ENCODE measurements at places on chromosomes 7 and 10.

DNA sequence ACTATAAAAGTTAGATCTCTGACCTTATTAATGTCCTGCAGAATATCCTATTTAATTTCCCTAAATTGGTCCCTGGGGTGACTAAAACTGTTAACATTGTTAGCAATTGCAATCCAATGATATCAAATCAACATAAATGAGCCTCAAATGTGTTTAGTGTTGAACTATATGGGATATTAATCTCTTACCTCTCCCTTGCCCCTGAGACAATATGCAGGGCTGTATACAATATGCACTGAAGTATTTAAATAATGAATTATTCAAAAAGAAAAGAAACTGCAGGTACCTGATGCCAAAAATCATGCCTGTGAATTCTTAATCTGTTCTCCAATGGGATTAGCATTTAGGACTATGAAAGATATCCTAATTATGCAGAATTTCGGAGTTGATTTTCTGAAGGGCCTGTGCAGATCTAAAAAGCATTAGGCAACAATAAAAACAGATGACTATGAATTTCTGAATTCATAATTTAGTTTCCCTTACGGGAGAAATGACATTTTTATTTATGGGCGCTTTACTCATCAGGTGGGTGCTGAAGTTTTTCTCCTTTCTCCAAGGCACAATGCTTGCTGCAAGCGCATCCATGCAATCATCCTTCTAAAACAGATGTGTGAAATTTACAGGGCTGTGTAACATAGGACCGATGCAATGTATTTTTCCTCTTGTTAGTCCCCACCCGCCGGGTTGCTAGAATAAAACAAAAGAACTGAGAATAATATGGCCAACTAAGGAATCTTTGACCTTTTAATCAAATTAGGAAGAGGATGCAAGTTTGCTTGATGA lies 5.4 kb upstream of the C10orf90 start:
- no peak for DNase-seq

DNA sequence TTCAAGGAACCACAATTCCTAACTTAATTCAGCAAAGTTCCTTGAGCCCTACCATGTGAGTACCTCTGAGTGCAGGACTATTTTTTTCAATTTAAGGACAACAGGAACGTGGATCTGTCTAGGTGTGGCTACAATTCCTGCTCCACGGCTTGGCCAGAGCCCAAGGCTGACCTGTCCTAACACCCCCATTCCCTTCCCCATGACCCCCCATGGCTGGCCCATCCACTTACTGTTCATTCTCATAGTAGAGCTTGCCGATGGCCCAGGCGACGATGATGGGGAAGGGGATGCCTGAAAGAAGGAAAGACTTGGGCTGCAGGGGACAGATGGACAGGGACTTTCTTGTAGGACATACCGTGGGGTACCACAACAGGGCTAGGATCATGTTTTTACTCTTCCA lies 20.3 kb downstream of the CRHR2 start:
- no peak for DNase-seq

GRCh38 chr10:98388101-98388655 lies 26.8 kb downstream of the PYROXD2 start:
- DNase-seq, result no peak

- DNase-seq, result no peak
Measured at GRCh38 chr7:154744256-154744860, 258.6 kb downstream of the PAXIP1 start.

GRCh38 chr10:61454541-61454940 lies 1.4 kb upstream of the TMEM26 start:
- no peak for DNase-seq

- DNase-seq, result no peak
Measured at GRCh38 chr10:70779088-70779487, 6.1 kb downstream of the TBATA start.

GRCh38 chr7:140334341-140335057 lies 63.8 kb downstream of the SLC37A3 start:
- DNase-seq, result no peak

GRCh38 chr10:13521026-13521425 lies 7.8 kb downstream of the BEND7 start:
- no peak for DNase-seq

DNA sequence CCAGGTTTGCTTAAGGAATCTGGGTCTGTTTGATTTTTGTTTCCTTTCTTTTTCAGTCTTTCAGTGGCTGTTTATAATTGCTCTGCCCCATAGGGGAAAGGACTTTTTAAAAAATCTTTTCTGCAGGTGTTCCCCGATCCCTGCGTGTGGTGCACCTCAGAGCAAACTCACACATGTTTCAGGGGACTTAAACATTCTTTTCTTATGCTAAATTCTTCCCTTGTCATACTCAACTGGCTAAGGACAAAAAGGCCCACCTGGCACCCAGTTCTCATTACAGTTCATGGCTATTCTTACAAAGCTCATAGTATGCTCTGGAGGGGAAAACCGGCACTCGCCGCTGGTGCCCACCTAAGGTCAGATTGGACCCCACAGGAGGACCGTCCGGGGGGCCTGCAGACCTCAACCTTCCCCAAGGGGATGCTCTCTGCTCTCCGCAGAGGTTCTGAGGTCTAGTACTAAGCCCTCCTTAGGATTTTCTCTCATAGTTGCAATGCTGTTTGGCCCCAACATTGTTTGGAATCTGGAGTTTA lies 220.3 kb downstream of the HGF start:
- no peak for DNase-seq

DNA sequence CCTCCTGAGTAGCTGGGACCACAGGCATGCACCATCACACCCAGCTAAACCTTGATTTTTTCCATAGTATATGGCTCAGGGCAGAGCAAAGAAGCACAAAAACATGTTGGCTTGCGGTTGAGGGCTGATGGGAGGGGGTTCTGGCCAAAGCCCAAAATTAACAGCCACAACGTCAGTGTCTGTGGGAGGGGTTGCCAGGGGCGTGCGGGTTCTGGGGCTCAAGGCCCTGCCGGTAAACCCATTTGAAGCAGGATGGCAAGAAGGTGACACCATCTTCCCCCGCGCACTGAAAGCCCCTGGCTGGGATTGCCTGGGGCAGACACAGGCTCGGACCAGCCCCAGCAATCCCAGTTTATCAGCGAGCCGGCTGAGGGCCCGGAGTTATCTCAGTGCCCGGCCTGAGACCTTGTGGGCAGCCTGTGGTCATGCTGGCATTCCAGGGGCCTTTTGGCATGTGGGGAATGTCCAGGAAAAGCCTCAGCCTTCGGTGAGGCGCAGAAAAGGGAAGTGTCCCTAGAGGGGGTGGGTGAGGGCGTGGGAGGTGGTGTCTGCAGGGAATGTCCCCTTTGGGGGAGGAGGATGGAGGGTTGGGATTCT lies 167.7 kb upstream of the TNRC18 start:
- no peak for DNase-seq

- DNase-seq, result no peak
Measured at GRCh38 chr7:32869716-32870115, 21.8 kb downstream of the KBTBD2 start.

- DNase-seq, result no peak
Measured at GRCh38 chr10:4653160-4653559, 172.8 kb upstream of the AKR1E2 start.

DNA sequence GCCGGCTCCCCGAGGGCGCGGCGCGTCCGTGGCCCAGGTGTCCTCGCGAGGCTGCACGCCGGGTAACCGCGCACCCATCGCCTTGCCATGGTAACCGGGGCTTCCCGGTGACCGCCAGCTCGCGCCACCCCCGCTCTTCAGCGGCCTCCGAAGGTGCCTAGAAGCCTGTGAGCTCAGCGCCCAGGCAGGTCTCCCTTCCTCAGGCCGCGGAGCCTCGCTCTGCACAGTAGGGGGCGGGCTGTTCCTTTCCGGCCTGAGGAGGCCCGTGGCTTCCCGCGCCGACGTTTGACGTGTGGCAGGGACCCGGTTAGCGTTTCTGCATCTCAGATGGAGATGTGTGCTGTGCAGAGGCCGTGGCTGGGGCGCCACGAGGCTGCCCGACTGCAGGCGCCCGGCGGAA lies 117.1 kb downstream of the DYNC2I1 start:
- no peak for DNase-seq

DNA sequence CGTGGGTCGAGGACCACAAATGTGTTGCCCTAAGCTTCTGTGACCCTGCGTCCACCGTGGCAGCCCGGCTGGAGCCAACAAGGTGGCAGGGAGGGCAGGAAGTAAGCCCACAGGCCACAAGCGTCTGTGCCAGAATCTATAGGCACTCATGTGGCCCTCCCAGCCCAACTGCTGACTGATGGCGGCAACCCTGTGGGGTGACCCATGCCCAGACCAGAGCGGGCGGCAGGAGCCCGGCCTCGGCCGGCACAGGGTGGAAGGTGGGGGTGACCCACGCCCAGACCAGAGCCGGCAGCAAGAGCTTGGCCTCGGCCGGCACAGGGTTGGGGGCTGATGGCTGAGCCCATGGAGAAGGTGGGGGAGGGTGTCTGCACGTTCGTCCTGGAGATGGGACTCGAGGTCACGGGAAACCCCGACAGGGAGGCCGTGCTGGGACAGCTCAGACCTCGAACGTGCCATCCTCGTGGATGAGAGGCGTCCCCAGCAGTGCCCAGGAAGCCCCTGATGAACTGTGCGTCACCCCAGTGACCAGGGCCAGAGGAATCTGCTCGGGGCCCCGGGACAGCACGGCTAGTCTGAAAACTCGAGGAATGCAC lies 181.0 kb downstream of the ELFN1 start:
- no peak for DNase-seq

GRCh38 chr10:125160856-125161706 lies 718 bp upstream of the CTBP2 start:
- DNase-seq, result no peak

DNA sequence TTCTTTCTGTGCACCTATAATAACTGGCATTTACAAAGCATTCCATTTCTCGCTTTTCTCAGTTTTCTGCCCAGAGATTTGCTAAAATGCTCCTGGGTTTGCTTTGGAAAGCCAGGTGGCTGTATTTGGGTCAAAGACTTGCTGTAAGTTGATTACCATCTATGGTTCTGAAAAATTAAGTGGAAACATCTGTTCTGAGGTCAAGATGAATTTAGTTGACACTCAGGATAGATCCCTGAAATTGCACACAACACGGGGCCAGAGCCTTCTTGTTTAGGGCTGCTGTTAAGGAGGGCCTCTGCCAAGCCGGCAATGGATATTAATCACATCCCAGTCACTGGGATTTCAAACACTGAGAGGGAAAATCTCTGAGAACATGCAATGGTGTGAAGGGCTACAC lies 111.6 kb upstream of the GLI3 start:
- DNase-seq, result no peak

- DNase-seq, result no peak
Measured at GRCh38 chr10:130226012-130226411, 89.8 kb downstream of the GLRX3 start.

DNA sequence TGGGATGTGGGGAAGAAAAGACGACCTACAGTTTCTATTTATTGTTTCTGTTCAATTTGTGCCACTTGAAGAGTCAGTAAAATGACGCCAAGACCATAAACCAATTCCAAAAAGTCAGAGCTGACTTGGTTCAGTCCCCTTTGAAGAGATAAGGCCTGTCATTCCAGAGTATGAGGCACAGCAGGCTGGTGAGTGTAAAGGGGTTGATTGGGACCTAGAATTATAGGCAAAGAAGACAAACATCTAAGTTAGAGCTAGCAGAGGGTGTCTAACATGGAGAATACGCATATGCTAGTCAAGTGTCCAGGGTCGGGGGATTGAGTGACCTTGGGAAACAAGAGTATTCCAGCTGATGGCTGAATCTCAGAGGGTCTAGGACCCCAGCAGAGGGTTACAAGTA lies 23.6 kb downstream of the NRP1 start:
- DNase-seq, result no peak

DNA sequence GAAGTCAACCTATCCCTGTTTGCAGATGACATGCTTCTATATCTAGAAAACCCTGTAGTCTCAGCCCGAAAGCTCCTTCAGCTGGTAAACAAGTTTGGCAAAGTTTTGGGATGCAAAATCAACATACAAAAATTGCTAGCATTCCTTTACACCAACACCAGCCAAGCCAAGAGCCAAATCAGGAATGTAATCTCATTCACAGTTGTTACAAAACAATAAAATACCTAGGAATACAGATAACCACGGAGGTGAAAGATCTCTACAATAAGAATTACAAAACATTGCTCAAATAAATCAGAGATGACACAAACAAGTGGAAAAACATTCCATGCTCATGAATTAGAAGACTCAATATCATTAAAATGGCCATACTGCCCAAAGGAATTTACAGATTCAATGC lies 50.4 kb upstream of the ZNF365 start:
- no peak for DNase-seq

GRCh38 chr7:69654381-69654780 lies 56.1 kb downstream of the AUTS2 start:
- no peak for DNase-seq

GRCh38 chr10:79018521-79019011 lies 50.2 kb upstream of the ZMIZ1 start:
- no peak for DNase-seq

DNA sequence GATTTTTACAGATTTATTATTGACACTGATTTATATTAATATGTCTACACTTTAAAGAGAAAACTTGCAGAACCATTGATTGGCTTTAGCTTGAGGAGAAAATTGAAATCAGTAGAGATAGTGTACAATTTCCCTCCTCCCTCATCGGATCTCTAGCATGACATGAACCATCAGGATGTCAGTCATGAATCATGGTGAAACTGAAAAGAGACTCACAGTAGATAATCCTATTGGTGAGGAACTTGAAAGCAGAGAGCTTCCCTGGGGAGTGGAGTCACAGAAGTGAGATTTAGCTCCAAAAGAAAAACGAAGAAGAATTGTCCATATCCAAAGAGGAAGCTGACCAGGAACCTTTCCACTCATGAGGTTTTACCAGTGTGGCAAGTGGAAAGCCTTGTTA lies 346.8 kb downstream of the ABCA13 start:
- DNase-seq, result no peak

- no peak for DNase-seq
Measured at GRCh38 chr7:96727534-96728088, 18.0 kb upstream of the SEM1 start.

DNA sequence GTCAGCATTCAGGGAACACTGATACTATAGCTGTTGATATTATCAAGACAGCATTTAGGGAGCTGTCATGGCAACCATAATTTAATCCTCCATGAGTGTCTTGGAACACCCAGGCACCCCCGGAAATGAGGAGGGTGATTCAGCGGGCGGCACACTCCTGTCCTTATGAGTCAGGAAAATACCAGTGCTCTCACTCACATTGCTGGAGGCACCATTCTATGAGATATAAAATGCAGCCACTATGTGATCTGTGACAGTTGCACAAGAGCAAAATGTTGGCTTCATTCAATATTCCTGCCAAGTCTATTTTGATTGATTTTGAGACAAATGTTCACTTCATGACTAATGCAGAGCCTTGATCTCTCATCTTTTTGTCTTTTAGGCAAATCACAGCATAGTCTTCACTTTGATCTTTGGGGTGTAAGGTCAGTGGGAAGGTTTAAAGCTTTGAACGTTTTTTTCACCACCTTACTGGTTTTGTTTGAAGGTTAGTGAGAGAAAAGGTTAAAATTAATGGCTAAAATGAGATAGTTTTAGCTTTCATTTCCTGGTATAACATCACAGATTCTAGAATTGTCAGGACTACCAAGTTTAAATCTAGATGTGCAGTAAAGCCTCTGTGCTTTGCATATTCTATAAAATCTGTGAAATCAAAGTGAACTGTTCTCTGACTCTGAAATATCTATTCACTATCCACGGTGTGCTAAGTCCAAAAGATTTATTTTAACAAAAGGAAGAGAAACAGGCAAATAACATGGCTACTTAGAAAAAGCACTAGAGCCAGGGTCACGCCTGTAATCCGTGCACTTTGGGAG lies 12.4 kb upstream of the ARHGAP12 start:
- DNase-seq, result no peak

GRCh38 chr7:150842716-150843115 lies 9.6 kb upstream of the AOC1 start:
- DNase-seq, result no peak

Data from T-helper 2 cell (primary cell).